ENCODE measurements at places on chromosomes 12 and 14.

DNA sequence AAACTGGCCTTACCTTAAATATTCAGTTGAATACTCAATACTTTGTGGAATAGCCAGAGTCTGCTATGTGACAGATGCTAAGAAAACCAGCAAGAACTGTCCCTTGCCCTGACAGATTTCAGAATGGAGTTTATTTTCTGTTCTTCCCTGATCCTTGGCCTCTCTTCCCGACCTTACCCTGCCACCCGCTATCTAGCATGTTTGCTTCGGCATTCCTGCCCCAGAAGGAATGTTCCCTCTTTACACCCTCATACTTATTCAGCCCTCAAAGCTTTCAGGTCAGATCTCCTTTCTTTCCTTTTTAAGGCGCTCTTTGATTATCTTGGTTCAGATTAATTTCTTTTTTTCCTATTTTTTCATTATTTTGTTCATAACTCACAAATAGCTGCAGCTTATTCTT is 21.8 kb downstream of the SUSD6 start:
- DNase-seq = no peak

- no peak for DNase-seq
These were observed 4.1 kb upstream of the CCER1 start for GRCh38 chr12:90959032-90959431.

DNA sequence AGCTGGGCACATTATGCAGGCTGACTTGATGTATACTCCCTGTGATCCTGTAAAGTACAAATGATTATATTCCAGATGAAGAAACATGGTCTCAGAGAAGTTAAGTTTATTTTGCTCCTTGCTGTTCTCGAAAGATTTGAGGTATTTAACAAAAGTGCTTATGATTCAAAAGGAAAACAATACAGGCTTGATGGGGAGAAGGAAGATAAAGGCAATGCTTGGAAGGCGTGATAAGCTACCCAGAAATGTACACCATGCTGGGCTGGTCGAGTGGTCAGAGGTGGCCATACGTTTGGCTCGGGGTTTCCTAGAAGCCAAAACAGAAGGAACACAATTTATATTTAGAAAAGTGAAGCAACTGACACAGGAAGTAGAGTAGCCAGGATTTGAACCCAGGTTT is 201.0 kb downstream of the KTN1 start:
- no peak for DNase-seq

DNA sequence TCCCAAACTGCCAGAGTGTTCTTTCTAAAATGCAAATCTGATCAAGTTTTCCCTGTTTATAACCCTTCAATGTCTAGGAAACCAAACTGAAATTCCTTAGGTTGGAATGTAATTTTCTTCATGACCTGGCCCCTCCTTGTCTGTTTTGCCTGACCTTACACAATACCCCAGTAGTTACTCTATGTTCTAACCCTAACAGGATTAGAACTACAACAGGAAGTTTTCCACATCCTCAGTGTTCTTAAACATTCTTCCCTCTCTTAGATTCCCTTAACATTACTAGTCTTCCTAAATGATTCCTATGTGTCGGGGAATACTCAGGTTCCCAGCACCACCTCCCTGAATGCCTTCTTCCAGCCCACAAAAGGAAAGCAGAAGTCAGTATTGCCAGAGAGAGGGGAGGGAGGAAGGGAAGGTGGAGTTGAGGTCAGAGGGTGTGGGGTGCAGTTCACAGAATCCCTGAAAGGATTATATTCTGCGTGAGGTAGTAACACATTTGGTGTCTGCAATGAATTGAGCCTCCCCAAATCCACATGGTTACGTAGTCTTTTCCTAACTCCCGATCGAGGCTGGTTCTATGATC is 72.6 kb downstream of the BBS10 start:
- DNase-seq = no peak

DNA sequence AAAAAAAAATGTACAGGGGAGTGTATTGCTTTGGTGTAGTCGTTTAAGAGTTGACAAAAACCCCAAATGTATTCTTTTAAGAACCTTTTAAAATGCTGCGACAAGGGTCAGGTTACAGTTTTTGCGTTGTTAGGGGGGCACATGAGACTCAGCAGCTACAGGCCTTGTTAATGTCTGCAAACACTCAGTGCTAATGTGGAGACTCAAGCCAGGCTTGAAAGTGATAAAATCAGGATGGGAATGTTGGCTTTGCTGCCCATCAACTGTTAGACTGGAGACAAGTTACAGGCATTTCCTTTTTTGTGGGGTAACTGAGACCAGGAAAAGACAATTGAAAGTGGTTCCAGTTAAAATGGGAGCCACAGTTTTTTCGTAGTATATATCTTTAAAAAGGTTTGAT is 84.8 kb downstream of the PRKCH start:
- DNase-seq = no peak

DNA sequence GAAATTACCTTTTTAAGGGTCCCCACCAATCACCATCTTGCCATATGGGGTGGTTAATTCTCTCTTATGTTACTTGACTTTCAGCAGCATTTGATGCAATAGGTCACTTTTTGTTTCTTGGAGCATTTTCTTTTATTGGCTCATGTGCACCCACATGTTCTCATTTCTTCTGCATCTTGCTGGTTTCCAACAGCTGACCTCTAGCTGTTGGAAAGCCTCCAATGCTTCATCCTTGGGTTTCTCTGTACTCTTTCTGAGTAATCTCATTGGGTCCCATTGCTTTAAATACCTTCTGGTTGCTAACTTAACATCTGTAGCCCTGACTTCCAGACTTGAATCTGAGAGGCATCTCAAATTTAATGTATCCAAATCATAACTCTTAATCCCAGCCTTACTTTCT is 116.8 kb downstream of the CRADD start:
- DNase-seq = no peak

DNA sequence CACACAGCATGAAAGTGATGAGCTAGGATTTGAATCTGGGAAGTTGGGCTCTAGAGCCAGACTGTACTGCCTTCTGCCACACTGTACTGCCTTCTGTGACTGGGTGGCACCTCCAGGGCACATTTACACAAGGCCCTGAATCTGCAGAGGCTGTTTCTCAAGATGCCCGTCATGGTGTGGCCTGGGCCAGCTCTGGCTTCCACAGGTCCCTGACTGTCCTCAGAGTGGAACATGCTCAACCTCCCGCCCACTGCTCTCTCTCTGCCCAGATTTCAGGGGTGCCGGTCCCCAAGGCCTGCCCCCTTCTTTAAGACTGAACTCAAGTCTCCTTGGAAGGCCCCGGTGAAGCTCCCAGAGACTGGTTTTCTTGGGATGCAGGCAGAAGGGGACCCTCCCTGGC is 50.2 kb downstream of the C14orf132 start:
- DNase-seq = no peak

All from HS-5 (cell line).